ENCODE measurements at places on chromosomes 2 and 18. TPM values are rescaled to one million over a fixed set of nuclear protein-coding genes. Genes with fewer than 3 reads are reported as not detected.
A peak's percentile ranks its signal among the peaks of the same experiment; 100 is the strongest.

DNA sequence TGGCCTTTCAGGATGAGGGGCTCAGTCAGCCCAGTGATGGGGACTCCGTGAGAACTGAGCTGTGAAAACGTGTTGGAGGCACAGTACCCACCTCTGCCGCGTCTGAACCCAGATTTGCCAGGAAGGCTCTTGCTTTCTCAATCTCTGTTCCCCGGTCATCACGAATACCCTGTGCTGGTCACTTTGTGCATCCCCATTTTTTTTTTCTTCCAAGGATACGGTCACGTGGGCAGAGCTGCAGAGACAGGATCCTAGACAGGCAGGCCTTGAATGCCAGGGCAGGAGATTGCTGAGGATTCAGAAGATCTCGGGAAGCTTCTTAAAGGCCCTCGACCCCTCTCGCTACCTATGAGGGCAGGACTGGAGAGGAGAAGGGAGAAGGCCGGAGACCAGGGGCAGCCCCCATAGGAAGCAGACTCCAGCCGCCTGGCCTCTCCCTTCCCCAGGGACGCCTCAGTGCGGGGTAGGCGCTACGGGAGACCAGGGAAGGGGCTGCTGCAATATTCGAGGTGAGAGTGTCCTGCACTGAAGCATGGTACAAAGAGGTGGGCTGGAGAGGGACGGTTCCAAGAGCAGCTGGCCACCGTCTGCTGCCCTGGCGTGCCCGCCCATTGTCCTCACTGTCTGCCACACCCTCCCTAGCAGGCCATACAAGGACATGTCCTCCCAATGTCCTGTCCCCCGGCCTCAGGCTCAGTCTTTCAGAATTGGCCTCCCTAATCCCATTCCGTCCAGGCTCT is 29.0 kb upstream of the TAF1B start:
- H3K27ac ChIP-seq: no peak overlapping the region
- no peak for DNase-seq
- H3K27me3 ChIP-seq: no peaks in the 10 kb centered on the region
- no peak overlapping the region for H3K4me3 ChIP-seq
- H3K4me1 ChIP-seq: peaks cover 48% of the 10 kb centered on the region
- H3K36me3 ChIP-seq: no peaks in the 10 kb centered on the region

DNA sequence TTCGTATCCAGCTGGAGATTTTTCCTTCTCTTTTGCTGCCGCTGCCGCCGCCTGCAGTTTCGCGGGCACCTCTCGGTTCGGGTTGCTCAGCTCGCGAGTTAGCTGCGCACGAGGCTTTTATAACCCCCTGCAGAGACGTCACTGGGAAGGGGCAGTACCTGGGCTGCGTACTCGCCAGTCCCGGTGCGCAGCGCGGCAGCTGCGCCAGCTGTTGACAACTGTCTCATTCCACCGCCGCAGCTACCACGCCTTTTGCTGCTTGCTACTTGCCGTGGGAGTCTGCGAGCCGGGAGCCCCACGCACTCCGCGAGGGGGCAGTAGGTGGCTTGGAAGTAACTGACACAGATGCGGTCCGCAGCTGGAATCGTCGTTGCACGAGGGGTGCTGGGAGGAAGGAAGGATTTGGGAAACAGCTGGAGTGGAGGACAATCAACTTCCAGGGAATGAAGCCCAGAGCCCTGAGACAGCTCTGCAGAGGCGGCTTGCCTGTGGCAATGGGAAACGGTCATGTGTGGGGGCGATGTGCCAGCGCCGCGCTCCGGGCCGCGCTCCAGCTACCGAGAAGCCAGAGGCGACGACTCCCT is at the start of gene TACR1:
Gene TACR1, minus strand, starts transcription at position 93 of the 584 bp plus-strand sequence. CDS start 586 bp downstream, outside the sequence.
- H3K27me3 ChIP-seq: peaks cover 34% of the 10 kb centered on the region
- H3K4me1 ChIP-seq: peaks cover 6% of the 10 kb centered on the region
- H3K36me3 ChIP-seq: no peaks in the 10 kb centered on the region
- peak; percentile 38 for DNase-seq
- no peak within 1 kb of the TSS for H3K27ac ChIP-seq

DNA sequence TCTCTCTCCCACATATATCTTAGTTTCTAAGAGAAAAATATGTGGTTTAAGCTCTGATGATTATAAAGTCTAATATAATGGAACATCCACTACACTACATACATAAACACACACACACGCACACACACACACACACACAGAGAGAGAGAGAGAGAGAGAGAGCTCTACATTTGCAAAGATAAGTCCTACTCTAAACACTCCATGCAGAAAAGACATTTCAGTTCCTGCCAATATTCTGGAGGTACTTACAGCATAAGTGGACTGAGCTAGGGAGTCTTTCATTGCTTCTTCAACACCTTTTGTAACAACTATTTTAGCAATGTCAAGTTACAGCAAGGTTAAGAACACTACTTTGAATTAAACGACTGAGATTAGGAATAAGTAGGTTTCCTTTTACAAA is 80.1 kb downstream of the FIGN start:
- no peaks in the 10 kb centered on the region for H3K27me3 ChIP-seq
- H3K4me1 ChIP-seq: no peaks in the 10 kb centered on the region
- H3K4me3 ChIP-seq: no peak overlapping the region
- no peak for DNase-seq
- no peak overlapping the region for H3K27ac ChIP-seq

DNA sequence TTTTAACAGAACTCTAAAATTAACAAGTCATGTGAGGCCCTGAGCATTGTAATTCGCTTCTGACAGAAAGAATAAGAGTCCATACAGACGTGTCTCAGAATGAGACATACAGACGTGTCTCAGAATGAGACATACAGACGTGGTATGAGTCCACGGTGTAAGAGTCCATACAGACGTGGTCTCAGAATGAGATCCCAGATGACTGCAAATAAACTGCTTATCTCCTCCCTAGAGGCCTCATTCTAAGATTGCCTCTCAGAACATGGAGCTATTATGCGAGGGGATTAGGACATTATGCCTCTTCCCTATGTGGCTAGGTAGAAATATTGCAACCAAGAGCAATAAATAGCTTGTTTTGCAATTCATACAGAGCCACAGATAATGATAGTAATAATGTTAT is 63.9 kb downstream of the NEB start:
- no peak overlapping the region for H3K27ac ChIP-seq
- no peak overlapping the region for H3K4me3 ChIP-seq
- H3K27me3 ChIP-seq: no peaks in the 10 kb centered on the region
- H3K4me1 ChIP-seq: no peaks in the 10 kb centered on the region
- no peak for DNase-seq
- H3K36me3 ChIP-seq: no peaks in the 10 kb centered on the region

Gene CDH2
- total RNA-seq: 8.5 TPM

GRCh38 chr2:201432038-201432620 is 19.1 kb downstream of the TRAK2 start:
- no peak for DNase-seq
- no peak overlapping the region for H3K27ac ChIP-seq
- H3K4me3 ChIP-seq: no peak overlapping the region
- no peaks in the 10 kb centered on the region for H3K27me3 ChIP-seq
- 0 out of 2 replicates have a peak, but pooled peaks cover 3% of the 10 kb centered on the region for H3K4me1 ChIP-seq

DNA sequence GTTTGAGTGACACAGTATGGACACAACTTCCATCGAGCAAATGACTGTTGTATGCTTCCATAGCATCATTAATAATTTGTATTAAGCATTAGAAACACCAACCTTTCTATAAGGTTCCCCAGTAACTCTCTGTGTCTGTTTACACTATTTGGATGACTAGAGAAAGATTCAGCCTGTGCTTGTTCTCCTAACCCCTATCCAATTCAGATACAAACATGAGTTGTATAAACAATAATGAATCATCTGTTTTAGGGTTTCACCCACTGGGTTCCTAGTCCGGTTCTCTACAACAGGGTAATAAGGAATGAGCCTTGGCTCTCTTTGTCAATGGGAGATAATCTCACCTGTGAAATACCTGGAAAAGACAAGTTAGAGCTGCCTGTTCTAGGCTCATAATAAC is 894.1 kb upstream of the PIK3C3 start:
- no peaks in the 10 kb centered on the region for H3K27me3 ChIP-seq
- no peaks in the 10 kb centered on the region for H3K36me3 ChIP-seq
- no peak overlapping the region for H3K27ac ChIP-seq
- H3K4me3 ChIP-seq: no peak overlapping the region

GRCh38 chr2:237603718-237604362 is 13.3 kb upstream of the RAB17 start:
- H3K4me3 ChIP-seq: no peak overlapping the region
- no peaks in the 10 kb centered on the region for H3K36me3 ChIP-seq
- H3K27ac ChIP-seq: no peak overlapping the region
- no peaks in the 10 kb centered on the region for H3K4me1 ChIP-seq
- no peaks in the 10 kb centered on the region for H3K27me3 ChIP-seq

DNA sequence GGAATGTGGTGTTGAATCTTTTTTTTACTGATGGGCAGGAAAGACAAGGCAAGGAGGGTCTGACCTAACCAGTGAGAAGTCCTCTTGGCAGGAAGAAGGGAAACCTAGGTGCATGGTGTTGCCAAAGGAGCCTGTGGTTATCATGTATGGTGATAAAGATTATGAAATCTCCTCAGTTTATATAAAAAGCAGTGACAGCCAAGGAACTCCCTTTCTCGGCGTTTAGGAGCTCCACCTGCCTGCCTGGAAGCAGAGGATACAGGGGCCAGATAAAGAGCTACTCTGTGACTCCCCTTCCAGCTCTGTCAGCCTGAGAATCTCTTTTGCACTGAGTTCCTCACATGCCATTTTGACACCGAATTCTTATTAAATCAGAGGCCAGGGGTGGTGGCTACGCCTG is 26.1 kb downstream of the COLEC12 start:
- DNase-seq: no peak
- no peaks in the 10 kb centered on the region for H3K36me3 ChIP-seq
- no peaks in the 10 kb centered on the region for H3K4me1 ChIP-seq
- H3K27me3 ChIP-seq: peaks cover 54% of the 10 kb centered on the region
- H3K4me3 ChIP-seq: no peak overlapping the region
- H3K27ac ChIP-seq: no peak overlapping the region

Gene NFATC1
- 2.9 TPM for total RNA-seq

DNA sequence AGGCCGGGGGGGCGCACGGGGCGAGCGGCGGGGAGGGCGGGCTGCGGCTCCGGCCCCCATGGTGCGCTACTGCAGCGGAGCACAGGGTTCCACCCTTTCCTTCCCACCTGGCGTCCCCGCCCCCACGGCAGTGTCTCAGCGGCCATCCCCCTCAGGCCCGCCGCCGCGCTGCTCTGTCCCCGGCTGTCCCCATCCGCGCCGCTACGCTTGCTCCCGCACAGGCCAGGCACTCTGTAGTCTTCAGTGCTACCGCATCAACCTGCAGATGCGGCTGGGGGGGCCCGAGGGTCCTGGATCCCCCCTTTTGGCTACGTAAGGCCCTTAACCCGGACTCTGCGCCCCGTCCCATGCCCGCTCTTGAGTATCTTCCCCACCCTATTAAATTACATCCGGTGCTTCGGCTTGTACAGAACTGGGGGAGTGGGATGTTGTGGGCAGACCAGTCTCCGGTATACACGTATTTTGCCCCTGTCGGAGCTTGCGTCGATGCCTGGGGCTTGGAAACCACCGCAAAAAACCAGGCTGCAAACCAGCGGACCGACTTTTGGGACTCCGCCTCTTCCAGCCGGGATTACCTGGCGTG is 598 bp upstream of the WBP1 start:
- H3K27me3 ChIP-seq: no peaks in the 10 kb centered on the region
- peaks cover 22% of the 10 kb centered on the region for H3K4me1 ChIP-seq
- peak overlapping the region; percentile 47 for H3K4me3 ChIP-seq
- no peak for DNase-seq
- peak overlapping the region; percentile 20 for H3K27ac ChIP-seq

GRCh38 chr2:25586726-25587144 is 86.6 kb downstream of the DTNB start:
- H3K27me3 ChIP-seq: no peaks in the 10 kb centered on the region
- no peak for DNase-seq
- H3K27ac ChIP-seq: no peak overlapping the region
- no peaks in the 10 kb centered on the region for H3K4me1 ChIP-seq
- no peak overlapping the region for H3K4me3 ChIP-seq
- H3K36me3 ChIP-seq: no peaks in the 10 kb centered on the region

DNA sequence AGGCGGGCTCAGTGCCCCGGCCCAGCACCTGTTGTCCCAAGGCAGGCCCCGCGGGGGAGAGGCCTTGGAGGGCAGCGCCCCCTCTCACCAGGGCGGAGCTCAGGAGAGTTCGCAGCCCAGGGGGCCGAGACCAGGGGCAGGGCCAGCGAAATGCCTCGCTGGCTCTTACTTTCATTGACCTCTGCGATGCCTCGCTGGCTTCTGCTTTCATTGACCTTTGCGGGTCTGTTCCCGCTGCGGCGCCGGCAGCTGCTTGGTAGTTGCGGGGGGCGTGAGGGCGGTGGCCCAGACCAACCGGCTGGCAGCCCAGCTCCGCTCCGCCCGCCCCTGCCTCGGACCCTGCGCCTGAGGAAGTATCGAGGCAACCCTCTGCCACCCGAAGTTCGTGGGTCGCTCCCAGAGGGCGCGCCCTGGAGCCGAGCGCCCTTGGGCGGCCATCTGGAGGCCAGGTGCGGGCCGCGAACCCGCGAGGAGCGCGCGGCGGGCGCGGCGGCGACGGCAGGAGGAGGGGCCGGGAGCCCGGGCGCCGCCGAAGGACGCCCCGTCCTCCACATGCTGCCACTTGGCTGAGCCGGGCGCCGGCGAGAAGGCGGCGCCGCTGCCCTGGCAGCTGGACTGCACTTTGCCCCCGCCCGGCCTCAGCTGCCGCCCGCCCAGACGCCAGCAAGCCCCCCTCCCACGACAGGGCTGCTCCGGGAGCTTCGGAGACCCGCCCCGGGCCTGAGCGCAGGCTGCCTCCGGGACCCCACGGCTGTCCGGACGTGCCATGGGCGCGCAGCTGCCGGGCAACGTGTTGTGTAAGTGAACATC is 118.0 kb upstream of the MSTN start:
- H3K4me1 ChIP-seq: no peaks in the 10 kb centered on the region
- no peaks in the 10 kb centered on the region for H3K36me3 ChIP-seq
- H3K27me3 ChIP-seq: no peaks in the 10 kb centered on the region
- H3K27ac ChIP-seq: no peak overlapping the region

Gene C2orf78
- total RNA-seq: not detected

Gene OBSL1
- 161 TPM for total RNA-seq

GRCh38 chr2:163121483-163121882 is 282.9 kb upstream of the KCNH7 start:
- H3K36me3 ChIP-seq: no peaks in the 10 kb centered on the region
- H3K27me3 ChIP-seq: no peaks in the 10 kb centered on the region
- H3K27ac ChIP-seq: no peak overlapping the region
- H3K4me1 ChIP-seq: no peaks in the 10 kb centered on the region
- no peak overlapping the region for H3K4me3 ChIP-seq

- H3K36me3 ChIP-seq: no peaks in the 10 kb centered on the region
- DNase-seq: peak; percentile 42
- H3K4me1 ChIP-seq: no peaks in the 10 kb centered on the region
- no peak overlapping the region for H3K4me3 ChIP-seq
- no peak overlapping the region for H3K27ac ChIP-seq
- no peaks in the 10 kb centered on the region for H3K27me3 ChIP-seq
Measured at GRCh38 chr2:120174963-120175581, 48.1 kb downstream of the TMEM185B start.

Gene KCTD1
- total RNA-seq: 20.7 TPM

DNA sequence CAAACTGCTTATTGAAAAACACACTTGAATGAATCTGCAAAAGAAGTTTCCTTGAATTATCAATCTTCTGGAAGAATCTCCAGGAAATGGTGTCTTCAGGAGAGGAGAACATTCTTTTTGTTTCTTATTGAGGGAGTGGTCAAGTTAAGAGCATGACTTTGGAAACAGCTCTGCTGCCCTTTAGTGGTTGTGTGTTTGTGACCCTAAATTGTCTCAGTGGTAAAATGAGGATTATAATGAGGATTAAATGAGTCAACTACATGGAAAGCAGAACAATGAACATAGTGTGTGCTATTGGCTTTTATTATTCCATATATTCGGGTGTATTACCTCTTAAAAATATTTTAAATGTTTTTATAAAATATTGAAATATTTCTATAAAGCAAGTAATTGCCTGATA is 44.8 kb upstream of the TANC1 start:
- H3K27me3 ChIP-seq: no peaks in the 10 kb centered on the region
- H3K27ac ChIP-seq: peak overlapping the region; percentile 44
- no peak for DNase-seq
- H3K36me3 ChIP-seq: no peaks in the 10 kb centered on the region

Data from PC-9 (cell line).